ENCODE measurements at places on chromosomes 1 and 21.

GRCh38 chr1:193060115-193060403 is 647 bp downstream of the RO60 start:
- no peak for DNase-seq

- peak; percentile 1 for DNase-seq
Measured at GRCh38 chr1:56539520-56539931, 39.8 kb downstream of the PLPP3 start.

- no peak for DNase-seq
Measured at GRCh38 chr1:78871249-78871648, 135.3 kb downstream of the ADGRL4 start.

DNA sequence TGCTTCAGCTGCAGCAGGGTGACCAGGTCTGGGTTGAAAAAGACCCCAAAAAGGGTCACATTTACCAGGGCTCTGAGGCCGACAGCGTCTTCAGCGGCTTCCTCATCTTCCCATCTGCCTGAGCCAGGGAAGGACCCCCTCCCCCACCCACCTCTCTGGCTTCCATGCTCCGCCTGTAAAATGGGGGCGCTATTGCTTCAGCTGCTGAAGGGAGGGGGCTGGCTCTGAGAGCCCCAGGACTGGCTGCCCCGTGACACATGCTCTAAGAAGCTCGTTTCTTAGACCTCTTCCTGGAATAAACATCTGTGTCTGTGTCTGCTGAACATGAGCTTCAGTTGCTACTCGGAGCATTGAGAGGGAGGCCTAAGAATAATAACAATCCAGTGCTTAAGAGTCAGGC is 2.9 kb downstream of the C1QA start:
- peak; percentile 28 for DNase-seq

DNA sequence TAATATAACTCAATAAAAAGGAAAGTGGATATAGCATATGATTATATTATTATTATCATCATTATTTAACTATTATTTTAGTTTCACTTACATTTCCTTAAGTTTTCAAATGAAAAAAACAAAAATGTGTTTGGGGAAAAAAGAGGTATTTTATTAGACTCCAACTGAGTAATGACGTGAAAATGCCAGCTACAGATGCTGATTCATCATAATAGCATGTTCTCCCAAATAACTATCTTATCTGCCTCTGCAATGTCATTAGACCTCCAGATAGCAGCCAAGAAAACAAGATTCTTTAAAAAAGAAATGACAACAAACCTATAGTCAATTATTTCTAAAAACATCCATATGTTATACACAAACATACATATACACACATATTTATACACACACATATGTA is 1071.9 kb upstream of the TMPRSS15 start:
- no peak for DNase-seq

DNA sequence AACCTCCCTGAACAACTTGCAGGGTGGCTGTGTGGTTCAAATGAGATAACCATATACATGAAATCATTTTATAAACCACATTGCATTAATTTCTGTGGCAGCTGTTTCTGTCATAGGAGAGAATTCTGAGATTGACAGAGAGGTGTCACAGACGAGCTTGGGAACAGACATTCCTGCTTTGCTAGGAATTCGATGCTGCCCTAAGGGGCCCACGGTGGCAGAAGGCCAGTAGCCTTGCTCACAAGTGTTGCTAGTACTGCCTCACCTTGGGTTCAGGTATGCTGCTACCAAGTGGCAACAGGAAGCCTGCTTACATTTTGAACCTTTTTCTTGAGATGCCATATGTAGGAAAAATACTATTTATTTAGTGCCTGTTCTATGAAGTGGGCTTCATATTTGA is 13.4 kb downstream of the KCNA10 start:
- no peak for DNase-seq

- no peak for DNase-seq
Measured at GRCh38 chr21:33942426-33942825, 26.8 kb upstream of the ATP5PO start.

GRCh38 chr1:45567911-45568310 is 15.9 kb upstream of the NASP start:
- no peak for DNase-seq

GRCh38 chr21:31343680-31344480 is at the start of gene TIAM1:
Gene TIAM1 (minus strand): TSS chr21:31344261. CDS start chr21:31266972, 77,289 bp downstream.
- peak; percentile 85 for DNase-seq

GRCh38 chr1:58748666-58749065 is 35.2 kb downstream of the JUN start:
- peak; percentile 90 for DNase-seq

GRCh38 chr1:111471012-111471411 is 2.8 kb upstream of the C1orf162 start:
- no peak for DNase-seq

DNA sequence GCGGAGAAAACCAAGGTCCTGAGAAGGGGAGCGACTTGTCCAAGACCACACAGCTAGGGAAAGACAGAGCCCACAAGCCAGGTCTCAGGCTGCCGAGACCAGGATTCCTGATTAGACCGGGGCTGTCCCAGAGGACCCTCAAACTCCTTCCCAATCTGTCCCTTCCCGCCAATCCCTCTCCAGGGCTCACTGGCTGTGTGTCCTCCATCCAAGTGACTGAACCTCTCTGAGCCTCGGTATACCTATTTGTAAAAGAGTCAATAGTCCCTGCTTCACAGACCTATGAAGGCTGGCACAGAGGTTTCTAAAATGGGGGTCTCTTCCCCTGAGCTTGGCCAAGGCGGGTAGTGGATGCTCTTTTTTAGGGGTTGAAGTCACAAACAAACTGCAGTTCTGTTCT is 56.6 kb downstream of the PAX7 start:
- no peak for DNase-seq

GRCh38 chr1:151539321-151540020 is 638 bp upstream of the TUFT1 start:
- peak; percentile 98 for DNase-seq

DNA sequence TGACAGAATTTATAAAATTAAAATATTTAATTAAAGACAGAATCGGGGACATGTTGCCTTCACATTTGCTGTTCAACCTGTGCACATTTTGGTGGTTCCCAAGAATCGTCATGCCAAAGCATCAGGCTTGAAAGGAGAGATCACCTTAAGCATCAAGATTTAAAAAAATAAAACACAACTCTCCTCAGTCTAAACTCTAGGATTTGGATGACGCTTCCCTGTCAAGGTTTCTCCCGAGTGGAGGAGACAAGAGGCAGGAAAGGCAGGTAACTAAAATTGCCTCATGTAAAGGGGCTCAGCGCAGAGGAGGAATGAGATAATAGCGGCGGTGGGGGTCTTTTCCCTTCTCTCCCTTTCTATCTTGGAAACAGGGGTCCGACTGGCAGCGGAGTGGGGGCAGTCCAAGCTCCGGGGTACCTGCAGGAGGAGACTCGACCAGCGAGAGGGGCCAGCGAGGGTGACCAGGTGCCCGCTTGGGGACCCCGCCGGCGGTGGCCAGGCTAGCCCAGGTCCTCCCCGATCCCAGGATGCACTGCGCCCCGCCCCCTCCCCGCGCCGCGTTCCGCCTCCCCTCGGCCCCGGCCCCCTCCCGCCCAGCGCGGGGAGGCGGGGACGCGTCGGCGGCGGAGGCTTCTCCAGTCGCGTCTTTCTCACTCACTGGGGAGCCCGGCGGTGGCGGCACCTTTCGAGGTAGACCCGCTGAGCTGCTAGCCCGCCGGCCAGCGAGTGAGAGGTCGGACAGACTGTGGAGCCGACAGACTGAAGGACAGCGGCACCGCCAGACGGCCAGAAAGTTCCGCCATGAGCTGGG is at the start of gene FNBP1L:
Gene FNBP1L, plus strand, starts transcription at position 638 of the 811 bp plus-strand sequence. Its CDS starts 164 bp downstream, at position 802.
- DNase-seq, result peak; percentile 93

DNA sequence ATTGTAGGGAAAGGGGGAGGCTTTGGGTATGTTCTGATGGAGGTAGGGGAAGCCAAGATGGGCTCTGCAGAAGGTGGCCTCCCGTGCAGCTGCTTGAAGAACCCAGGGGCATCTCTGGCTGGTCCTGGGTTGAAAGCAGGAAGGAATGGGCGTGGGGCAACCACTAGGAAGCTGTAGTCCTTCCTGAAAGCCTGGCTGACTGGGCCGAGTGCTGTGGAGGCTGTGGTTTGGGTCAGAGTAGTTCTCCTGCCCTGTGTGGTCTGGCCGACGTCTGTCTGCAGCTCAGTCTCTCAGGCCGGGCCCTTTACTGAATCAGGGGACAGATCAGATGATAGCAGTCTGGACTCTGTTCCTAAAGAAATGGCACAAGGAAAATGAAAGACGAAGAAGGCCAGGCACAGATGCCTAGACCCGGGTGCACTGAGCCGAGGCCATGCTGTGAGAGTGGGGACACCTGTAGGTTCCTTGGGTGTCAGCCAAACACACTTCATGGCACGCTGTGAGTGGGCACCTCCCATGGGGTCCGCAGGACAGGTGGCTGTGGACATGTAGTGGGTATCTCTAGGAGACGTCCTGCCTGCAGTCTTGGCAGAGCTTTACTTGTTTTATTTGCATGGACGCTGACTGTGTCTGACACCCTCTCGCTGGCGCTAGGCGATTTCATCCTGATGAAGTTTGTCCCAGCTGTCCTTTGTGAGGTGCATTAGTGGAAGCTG is 87.0 kb downstream of the POFUT2 start:
- DNase-seq, result no peak

- no peak for DNase-seq
Measured at GRCh38 chr1:193520472-193520871, 334.1 kb upstream of the B3GALT2 start.

- no peak for DNase-seq
Measured at GRCh38 chr1:206769304-206769731, 1.3 kb upstream of the IL19 start.

DNA sequence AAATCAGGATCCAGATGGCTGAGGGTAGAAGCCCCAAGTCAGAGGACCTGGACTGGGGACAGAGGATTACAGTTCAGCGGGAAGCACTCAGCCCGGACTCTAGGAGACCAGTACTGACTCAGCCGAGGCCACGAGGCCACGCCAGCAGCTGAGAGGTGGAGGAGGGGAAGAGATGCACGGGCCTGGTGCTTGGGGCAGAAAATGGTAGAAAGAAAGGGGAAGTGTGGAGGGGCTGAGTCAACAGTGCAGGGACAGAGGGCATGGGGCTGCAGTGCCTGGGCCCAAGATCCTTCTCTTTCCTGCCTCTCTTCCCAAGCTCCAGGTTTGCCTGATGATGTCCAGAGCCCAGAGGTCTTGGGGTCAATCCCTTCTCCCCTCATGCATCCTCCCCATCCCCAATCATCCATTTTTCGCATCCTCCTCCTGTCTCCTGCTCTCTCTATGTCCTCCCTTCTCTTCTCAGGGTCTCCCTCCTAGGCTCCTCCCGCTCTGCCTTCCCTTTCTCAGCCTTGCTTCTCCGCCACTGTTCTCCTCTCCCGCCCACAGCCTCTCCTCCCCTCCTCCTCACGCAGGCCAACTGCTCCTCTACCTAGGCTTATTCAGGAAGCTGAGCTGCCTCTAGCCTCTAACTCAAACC is 7.7 kb downstream of the ARHGEF2 start:
- DNase-seq, result no peak

DNA sequence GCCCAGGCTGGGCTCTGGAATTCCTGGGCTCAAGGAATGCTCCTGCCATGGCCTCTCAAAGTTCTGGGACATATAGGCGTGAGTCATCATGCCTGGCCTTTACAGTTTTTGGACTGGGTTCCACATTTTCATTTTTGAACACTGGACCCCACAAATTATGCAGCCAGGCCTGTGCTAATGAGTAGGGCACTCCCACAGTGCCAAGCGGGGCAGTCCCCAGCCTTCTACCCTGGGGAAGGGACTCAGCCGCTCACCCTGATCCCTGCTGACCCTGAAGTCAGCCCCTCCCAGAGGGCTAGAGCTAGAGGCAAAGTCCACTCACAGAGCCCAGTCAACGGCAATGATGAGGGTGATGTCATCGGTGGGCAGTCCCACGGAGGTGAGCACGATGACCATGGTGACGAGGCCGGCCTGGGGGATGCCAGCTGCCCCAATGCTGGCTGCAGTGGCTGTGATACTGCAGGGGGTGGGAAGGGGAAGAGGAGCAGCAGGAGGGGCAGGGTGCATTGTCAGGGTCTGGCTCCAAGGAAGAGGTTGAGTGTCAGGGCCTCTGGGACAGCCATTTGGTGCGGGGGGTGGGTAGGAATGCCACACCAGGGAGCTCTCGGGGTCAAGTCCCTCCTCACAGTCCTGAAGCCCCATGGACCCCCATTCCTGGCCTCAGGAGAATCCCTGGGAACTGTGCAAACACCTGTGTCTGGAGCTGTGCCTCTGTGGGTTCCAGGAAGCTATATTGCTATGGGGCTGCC is 27.6 kb downstream of the PODN start:
- no peak for DNase-seq

All from NCI-H69 (cell line).